ENCODE measurements at places on chromosomes 13 and 19.

- no peak overlapping the region for H3K27ac ChIP-seq
- no peaks in the 10 kb centered on the region for H3K27me3 ChIP-seq
- no peaks in the 10 kb centered on the region for H3K4me1 ChIP-seq
- peaks cover 3% of the 10 kb centered on the region for H3K36me3 ChIP-seq
- DNase-seq, result no peak
- no peak overlapping the region for H3K4me3 ChIP-seq
These were observed 53.4 kb downstream of the MCF2L start for GRCh38 chr13:113022391-113022744.

GRCh38 chr19:10861103-10861651 is 10.2 kb upstream of the CARM1 start:
- no peaks in the 10 kb centered on the region for H3K36me3 ChIP-seq
- H3K27ac ChIP-seq, result no peak overlapping the region
- DNase-seq, result no peak
- H3K4me1 ChIP-seq, result peaks cover 8% of the 10 kb centered on the region
- H3K27me3 ChIP-seq, result no peaks in the 10 kb centered on the region

- H3K4me1 ChIP-seq, result no peaks in the 10 kb centered on the region
- H3K27me3 ChIP-seq, result no peaks in the 10 kb centered on the region
- H3K36me3 ChIP-seq, result no peaks in the 10 kb centered on the region
- no peak overlapping the region for H3K4me3 ChIP-seq
These were observed 38.4 kb upstream of the ADGRE5 start for GRCh38 chr19:14342809-14343208.

DNA sequence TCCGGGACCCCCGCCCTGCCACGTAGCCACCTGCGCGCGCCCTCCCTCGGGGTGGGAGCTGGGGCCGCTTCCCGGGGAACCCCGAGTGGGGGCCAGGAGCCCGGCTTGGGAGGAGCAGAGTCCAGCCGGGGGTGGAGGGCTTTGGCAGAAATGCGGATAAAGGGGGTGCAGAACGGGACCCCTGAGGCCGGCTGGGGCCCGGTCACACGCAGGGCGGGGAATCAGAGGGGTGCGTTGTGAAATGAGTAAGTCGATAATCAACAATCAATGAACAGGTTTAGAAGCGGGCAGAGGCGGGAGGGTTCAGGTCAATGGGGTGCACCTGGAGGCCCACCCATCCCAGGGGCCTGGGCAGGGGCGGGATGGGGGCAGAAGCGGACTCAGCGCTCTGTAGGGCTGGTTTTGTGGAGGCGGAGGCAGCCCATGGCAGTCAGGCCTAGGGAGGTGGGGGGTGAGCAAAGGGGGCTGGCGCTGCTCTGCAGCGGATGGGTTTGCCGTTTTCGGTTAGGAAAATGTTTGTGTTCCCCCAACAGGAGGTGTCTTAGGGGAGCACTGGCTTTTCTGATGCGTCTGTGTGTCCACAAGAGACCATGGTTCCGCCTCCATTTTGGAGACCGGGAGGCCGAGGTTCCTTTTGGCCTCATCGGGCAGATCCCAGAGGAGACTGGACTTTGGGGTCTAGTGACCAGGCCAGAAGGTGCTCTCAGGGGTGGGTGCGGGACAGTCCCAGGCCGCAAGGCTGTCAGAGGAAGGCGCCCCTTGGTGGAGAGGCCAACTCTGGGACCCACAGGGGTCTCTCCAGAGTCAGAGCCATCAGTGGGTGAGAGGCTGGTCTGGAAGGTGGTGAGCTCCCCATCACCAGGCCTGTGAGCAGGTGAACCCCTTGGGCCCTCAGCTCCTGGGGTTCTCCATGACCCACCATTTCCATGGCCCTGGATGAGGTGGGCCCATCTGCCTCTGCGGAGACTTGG is 683 bp upstream of the DIRAS1 start:
- H3K4me3 ChIP-seq, result no peak overlapping the region
- no peak overlapping the region for H3K27ac ChIP-seq
- peaks cover 10% of the 10 kb centered on the region for H3K4me1 ChIP-seq
- H3K36me3 ChIP-seq, result no peaks in the 10 kb centered on the region
- DNase-seq, result no peak

- no peak overlapping the region for H3K27ac ChIP-seq
- H3K4me1 ChIP-seq, result peaks cover 42% of the 10 kb centered on the region
- H3K4me3 ChIP-seq, result no peak overlapping the region
- peaks cover 20% of the 10 kb centered on the region for H3K27me3 ChIP-seq
- DNase-seq, result no peak
These were observed 17.0 kb downstream of the ERFL start for GRCh38 chr19:41910992-41911888.
